ENCODE measurements at places on chromosomes 13 and 19.

GRCh38 chr19:4367336-4367723 is 24.0 kb downstream of the MPND start:
- no peak for DNase-seq

GRCh38 chr13:67736646-67737420 is 506.7 kb upstream of the PCDH9 start:
- no peak for DNase-seq

DNA sequence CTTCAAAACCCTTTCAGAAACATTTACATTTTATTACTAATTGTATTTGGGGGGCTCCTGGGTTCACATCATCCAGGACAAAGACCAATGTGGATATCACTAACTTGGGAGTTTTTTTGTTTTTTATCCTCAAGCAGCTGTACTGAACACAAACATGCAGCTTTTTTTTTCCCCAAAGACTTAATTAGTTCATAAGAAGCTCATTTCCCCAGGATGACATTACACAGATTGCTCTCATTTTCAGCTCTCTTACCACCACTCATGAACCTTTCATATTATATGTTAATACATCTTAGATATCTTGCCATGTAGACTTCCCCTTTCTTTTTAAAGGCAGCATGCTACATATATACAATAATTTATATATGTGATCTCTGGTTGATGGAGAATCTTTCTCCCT is 118.7 kb upstream of the MAB21L1 start:
- no peak for DNase-seq

DNA sequence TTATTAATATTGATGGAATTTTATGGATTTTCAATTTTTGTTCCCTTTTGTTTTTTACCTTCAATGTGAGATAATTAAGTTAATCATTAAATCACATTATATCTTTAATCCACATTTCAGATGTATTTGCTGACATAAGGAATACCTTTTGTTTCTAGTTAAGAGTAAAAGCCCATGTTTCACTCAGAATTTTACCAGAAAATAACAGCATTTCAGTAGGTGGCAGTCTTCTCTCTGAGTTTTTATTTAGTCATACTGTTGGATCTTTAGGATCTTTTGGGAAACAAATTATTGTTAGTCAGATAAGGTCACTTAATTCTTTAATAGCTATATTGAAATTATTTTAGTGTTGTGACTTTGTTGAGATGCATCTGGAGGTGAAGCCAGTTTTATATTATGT is 67.9 kb downstream of the NDFIP2 start:
- DNase-seq = no peak

DNA sequence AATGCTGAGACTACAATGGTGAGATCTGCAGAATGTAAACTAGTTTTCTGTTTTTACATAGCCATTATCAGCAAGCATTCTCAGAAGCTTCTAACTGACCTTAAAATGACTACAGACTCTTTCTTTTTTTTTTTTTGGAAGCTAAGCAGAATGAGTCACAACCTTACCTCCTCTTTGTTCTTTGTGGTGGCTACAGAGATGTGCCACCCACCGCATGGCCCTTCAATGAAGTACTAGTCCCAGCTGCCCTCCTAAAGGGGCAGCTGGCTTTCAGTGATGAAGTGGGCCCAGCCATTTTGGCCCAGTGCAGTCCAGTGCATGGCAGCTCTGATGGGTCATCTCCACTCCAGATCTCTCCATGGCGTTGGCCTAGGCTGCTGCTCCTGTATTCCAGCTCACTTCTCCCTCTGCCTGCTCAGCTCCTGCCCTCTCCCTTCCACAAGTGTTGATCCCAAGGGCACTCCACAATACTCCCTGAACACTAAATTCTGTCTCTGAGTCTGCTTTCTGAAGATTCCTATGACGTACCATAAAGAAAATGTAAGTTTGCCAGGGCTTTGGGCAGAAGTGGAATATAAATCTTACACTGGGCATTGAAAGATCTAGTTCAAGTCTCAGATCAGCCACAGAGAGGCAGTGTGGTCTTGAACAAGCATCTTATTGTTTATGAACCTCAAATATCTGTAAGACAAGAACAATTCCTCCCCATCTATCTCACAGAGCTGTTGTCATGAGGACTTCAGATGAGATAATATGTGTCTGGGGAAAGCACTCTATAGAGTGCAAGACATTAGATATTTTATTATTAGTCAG is 85.6 kb downstream of the RXFP2 start:
- DNase-seq = no peak

- no peak for DNase-seq
These were observed 984.8 kb upstream of the MIR17HG start for GRCh38 chr13:90362707-90363106.

DNA sequence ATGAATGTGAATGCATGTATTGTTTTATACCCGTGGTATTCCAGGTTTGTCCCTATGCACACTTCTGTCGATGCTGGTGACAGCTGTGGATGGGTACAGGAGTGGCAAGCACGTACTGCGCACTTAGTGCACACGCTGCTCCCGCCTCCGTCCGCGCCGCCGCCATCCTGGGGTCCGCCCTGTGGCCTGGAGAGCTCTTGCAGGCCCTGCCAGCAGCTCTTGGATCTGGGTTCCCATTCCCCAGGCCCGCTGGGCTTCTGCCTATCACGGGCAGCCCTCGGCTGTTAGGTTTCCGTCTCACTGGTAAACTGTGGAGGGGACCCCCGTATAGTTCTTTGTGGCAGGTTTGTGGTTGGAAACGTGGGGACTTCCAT is 4.0 kb downstream of the GNA11 start:
- DNase-seq = no peak

DNA sequence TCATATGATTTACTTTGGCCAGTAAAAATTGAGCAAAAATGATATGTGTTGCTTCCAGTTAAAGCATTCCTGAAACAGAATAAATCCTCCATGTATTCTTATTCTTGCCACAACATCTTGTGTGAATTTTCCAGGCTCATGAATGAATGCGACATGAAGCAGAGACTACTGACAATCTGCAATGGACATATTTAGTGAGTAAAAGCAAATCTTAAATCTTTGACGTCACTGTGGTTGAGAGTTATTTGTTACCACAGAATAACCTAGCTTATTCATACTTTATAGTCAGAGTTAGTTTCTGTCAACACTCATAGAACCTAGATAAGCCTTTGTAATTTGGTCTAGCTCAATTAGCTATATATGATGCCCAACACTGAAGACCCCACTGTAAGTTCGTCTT is 1443.1 kb downstream of the PCDH9 start:
- DNase-seq = no peak

DNA sequence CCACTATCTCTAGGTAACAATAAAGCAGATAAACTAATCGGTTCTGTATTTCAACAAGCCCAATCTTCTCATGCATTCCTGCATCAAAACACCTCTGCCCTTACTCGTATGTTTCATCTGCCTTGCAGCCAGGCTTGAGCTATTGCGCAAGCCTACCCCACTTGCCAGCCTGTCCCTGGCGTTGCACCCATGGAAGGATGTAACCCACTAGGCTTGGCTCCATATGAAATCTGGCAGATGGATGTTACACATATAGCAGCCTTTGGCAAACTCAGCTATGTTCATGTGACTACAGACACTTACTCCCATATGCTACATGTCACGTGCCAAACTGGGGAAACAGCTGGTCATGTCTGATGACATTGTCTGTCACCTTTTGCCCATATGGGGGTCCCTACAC is 11.9 kb upstream of the ZNF549 start:
- no peak for DNase-seq

DNA sequence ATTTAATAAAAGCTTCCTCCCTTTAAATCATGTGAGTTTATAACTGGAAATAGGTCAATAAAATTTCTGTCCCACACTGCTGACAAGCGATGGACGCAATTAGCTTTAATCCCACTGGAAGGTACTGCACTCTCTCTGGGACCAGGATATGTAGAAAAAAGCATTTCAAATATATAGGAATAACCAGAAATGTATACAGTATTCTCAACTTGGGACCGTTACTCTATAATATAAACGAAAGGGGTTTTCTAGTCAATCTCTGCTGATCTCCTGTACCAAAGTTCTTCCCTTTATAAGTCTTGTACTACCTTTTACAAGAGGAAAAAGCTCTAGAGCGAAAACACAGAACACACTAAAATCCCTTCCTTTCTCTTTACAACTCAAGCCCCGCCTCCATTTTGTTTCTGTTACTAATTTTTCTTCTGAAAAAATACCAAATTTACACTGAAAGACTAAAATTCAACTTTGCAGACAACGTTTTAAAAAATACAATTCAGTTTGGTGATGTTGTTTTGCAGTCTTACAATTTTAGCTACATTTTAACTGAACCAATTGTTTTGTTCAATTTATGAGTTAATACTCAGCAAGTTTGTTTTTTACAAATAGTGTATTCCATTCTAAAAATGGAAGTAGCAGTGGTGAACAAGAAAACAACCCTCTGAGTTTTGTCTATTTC is 1.7 kb upstream of the USPL1 start:
- DNase-seq = no peak

DNA sequence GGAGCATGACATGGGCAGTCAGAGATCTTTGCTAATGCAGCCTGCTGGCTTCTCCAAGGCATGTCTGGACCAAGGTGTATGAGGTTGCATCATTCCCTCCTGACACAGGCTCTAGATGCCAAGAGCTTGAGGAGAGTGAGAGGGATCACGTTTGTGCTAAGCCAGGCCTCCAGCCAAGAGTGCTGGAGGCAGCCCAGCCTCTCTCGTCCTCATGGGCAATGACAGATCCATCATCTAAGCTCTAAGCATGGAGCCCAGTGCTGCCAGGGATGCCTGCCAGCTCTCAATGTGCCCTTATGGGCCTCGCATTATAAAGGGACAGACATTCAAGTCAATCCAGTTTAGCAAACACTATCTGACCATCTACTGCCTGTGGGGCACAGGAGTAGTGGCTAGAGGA is 136.3 kb upstream of the VSTM2B start:
- DNase-seq = no peak

GRCh38 chr13:111316161-111316730 is 4.2 kb upstream of the TEX29 start:
- DNase-seq = no peak

DNA sequence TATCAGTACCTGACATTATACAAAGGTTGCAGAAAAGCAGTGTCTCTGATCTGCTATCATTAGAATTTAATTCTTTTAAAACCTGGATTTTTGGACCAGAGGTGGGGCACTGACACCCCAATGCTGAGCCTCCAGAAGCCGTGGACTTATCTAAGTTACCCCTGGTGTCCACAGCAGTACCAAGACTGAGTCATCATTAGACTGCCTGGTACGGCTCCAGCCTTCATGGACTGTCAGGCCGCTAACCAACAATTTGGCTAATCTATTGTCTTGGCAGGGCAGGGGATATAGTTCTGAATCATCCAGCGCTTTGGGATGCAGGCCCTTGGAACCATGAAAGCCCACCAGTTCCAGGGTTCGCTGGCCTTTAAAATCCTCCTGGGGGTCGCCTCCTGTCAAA is 78.3 kb downstream of the TSHZ3 start:
- DNase-seq = no peak

GRCh38 chr13:97344265-97345175 is 89.4 kb upstream of the RAP2A start:
- DNase-seq = peak; percentile 31

- no peak for DNase-seq
These were observed 275.3 kb downstream of the COG6 start for GRCh38 chr13:39930544-39931444.

GRCh38 chr13:49643035-49643646 is 14.8 kb downstream of the ARL11 start:
- DNase-seq = no peak

- DNase-seq = no peak
These were observed 224.7 kb downstream of the LHFPL6 start for GRCh38 chr13:39378306-39378705.

DNA sequence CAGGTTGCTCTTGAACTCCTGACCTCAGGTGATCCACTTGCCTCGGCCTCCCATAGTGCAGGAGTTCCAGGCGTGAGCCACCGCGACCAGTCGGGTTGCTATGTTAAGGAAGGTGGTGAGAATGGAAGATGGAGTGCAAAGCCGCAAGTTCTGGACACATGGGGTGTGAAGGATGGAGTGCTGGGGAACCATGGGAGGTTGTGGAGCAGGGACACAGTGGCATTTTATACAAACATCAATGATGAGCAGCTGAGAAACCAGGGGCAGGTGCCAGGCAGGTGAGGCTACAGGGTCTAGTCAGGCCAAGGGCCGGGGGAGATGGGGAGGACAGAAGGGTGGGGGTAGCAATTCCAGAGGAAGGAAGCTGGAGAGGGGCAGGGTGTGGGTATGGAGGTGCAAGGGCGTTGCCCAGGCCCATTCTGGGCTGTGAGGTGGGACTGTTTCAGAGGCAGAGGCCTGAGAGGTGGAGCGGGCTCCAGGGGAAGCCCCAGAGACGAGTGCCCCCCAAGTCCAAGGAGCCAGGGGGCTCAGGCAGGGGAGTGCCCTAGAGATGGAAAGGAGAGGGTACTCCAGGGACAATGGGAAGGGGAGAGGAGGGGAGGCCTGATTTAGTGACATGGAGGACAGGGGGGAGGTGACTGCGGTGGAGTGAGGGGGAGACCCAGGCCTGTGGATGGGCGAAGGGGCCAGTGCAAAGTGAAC is 1.9 kb upstream of the RAX2 start:
- DNase-seq = no peak

GRCh38 chr19:37055330-37055729 is 22.9 kb upstream of the ZNF420 start:
- DNase-seq = no peak

- DNase-seq = no peak
These were observed 500.0 kb downstream of the DIAPH3 start for GRCh38 chr13:59663707-59664106.

All from NCI-H1417 treated with DMSO at 0.1 percent for 48 hours (cell line).